ENCODE measurements at places on chromosomes 4 and X.

GRCh38 chrX:109441266-109441665 is 40.6 kb downstream of the GUCY2F start:
- DNase-seq = no peak

- no peak for DNase-seq
Measured at GRCh38 chrX:9605484-9605883, 140.6 kb downstream of the TBL1X start.

DNA sequence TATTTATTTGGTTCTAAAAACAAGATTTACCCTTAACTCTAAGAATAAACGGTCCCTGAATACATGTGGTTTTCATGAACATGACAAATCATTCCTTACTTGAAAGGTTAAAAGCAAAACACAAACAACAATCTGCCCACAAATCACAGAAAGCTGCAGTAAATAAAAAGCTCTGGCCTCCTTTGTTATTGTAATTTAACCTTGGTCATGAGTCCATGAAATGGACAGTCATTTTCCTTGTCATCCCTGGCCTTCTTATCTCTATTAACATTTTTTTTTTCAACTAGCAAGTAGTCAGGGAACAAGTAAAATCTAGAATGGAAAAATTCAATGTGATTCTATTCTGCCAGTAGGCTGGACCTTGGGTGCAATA is 92.7 kb downstream of the SCD5 start:
- no peak for DNase-seq

DNA sequence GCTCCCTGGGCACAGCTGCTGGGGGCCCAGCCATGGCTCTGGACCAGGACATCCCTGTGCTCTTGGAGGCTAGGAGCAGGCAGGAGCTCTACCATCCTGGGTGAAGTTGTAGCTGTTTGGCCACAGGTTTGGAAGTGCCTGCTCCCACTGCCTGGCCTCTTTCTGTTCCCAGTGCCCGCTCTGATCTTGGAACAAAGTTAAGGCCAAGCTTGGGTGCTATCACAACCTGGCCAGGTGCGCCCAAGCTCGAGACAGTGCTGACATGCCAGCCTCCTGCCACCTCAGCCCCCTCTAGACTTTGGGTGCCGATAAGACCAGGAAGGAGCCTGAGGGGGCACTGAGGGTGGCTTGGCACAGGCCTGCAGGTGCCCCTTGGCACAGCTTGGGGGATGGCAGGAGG is 686.1 kb upstream of the AADAT start:
- no peak for DNase-seq

DNA sequence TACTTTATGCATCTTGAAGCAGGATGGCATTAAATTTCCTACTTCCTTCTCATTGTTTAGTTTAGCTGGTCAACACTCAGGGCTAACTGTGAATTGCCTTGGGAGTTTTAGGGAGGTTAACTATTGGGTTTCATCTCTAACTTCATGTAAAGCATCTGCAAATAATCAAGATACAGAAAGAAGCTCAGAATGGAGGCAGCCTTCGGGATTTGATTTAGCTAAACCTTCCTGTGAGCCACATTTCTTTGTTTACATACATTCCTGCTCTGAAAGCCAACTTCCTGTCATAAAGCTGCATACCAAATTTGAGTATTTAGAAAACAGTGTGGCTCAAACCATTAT is 131.7 kb upstream of the PCDH18 start:
- no peak for DNase-seq

GRCh38 chr4:158778156-158778711 is 9.4 kb downstream of the FNIP2 start:
- no peak for DNase-seq

GRCh38 chr4:143502231-143502630 is 11.3 kb upstream of the SMARCA5 start:
- no peak for DNase-seq

DNA sequence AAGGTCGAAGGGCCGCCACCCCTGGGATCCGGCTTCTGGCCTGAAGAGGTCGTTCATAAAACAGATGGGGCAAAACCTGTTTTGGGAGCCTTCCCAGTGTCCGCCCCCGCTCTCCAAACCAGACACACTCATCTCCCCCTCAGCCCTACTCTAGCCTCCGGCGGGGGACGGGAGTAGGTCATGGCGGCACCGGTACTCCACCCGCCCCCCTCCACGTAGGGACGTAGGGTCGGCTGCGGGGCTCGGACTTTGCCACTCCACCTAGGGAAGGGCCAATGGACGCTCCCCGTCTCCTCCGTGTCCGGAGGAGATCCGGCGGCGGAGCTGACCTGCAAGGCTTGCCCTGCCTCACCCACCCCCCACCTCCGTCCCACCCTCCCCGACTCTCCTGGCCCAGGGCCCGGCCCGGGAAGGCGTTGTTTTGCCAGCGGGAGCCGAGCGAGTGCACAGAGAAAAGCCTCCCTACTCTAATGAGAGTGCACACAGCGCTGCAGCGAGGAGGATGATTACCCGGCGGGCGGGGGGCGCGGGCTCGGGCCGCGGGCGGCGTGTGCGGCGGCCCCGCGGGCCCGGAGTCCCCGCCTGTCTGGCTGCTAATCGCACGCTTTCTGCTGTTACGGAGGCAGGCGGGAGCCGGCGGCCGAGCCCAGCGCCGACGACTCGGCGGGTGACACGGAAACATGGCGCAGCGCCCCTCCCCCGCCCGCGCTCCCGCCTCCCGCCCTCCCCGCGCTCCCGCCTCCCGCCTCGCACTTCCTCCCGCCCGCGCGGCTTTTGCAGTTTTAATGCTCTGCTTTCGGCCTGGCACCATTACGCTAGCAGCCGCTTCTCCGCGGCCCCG is 8.3 kb upstream of the BCOR start:
- no peak for DNase-seq

GRCh38 chrX:73765776-73766430 is 202.9 kb downstream of the CHIC1 start:
- no peak for DNase-seq

DNA sequence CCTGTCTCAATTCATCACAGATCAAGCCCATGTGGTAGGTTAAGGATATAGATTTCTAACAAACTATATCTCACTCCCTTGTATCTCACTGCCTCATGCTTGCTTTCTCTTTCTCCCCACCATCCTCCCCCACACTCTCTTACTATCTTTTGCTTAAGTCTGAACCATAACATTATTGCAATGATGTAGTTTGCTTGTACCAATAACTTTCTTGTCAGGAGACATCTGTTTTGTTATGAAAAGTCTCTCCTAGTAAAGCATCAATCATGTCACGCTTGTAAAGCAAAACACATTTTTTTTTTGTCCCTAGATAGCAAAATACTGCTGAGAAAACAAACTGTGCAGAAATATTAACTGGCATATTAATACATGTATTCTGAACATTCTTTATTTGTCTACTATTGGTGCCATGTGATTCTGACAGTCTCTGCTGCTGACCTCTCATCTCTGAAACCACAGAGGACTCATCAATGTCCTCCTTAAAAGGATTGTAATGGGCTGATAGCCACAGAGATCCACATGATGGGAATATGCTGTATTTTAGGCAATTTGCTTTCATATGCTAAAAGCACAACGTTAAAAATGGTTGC is 217.5 kb downstream of the VEGFC start:
- no peak for DNase-seq

- DNase-seq = no peak
Measured at GRCh38 chr4:47974566-47974965, 41.9 kb downstream of the CNGA1 start.

DNA sequence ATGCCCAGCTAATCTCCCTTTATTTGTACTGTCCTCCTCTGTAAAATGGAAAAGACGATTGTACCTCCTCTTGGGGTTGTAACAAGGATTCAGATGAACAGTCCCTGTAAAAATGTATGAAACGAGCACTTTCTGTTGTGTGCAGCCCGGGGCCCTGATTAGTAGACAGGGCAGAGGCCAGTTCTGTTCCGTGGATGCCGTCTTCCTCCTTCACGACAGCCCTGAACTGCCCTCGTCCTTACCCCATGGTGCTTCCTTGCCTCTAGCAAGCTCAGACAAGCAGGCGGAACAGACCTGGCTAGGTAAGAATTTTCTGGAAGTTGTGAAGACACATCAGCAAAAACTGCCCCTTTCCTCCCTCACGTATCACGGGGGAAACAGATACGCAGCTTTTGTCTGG is 22.3 kb upstream of the TADA2B start:
- DNase-seq = no peak

DNA sequence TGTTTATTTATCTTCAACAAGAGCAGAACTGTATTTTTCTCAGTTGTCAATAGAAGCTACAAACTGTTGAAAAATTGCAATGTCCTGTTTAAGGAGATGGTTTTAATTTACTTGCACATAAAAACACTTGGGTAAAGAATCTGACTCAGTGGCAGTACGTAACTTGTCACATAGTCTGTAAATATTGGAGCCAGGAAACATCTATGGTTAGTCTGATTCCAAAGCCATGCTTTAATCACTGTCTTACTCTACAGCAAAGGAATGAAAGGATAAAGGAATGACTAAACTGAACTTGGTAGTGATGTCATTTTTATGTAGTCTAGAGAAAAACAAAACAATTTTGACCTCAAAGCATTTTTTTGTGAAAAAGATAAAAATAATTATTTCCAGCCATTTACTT is 537.2 kb downstream of the STIM2 start:
- DNase-seq = no peak

- DNase-seq = no peak
Measured at GRCh38 chr4:4901877-4902276, 42.4 kb downstream of the MSX1 start.

- peak; percentile 33 for DNase-seq
Measured at GRCh38 chrX:70452143-70452733, 7.6 kb downstream of the DLG3 start.
